ENCODE measurements at places on chromosomes 12 and 14. TPM values are rescaled to one million over a fixed set of nuclear protein-coding genes. Genes with fewer than 3 reads are reported as not detected.
A peak's percentile ranks its signal among the peaks of the same experiment; 100 is the strongest.

DNA sequence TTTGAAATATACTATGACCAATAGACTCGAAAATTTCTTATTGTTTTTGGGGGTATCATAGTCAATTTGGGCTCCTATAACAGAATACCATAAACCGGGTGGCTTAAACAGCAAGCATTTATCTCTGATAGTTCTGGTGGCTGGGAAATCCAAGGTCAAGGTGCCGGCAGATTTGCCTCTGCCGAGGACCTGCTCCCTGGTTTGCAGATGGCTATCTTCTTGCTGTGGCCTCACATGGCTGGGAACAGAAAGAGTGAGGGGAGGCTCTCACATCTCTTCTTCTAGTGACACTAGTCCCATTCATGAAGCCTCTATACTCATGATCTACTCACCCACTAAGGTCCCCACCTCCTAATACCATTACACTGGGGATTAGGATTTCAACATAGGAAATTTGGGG lies 70.7 kb downstream of the BORCS5 start:
- DNase-seq = no peak

DNA sequence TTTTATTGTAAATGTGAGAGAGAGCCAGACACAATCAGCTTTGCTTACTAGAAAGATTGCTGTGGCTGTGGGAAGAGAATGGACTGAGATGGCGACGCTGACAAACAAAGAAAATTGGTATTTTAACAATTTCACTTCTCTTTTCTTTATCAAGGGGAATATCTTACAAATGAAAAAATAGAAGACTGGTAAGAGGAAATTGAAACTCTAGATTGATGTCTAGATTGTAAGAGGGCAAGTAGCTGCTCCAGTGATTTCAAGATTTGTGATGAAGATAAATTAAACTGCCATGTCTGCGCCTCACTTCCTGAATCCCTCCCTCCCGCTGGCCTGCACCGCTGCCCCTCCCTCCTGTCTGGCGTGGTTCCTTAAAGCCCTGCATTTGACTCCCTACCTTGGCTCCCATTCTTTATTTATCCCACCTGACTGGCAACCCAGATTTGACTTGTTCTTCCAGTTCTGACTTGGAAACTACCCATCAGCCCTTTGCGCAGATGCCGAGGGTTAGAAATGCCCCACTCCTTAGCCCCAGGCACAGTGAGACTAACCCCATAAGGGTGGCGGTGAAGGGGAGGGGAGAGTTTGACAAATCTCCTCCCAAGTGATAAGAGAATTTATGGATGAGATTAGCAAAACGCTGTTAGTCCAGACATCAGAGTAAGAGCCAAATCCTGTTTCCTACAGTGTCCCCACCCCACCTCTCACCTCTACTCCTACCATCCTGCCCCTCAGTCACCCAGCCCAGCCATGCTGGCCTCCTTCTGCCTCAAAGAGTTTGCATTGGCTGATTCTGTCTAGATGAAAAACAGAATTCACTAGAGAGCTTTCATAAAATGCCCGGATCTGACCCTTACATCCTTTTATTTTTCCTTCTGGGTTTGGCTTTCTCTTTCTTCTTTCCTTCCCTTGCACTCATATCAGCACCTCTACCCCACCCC lies 125.3 kb upstream of the ATF7IP start:
- DNase-seq = no peak

DNA sequence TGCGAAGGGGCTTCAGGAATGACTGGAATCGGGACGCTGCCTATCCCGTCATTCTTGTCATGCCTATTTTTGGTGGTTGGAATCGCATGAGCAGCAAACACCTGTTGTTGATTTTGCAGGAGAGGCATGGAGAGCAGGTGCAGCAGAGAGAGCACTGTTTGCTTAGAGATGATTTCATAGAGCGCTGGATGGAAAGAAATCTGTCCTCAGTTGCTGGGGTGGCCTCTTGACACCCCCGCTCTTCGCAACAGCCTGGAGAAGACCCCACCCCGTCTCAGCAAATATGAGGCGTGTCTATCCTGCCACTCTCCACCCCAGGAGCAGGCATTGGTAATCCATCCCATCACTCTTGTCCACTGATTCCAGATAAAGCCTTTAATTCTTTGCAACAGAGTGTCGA lies 19.3 kb upstream of the NCOR2 start:
- no peak for DNase-seq

GRCh38 chr12:113180333-113180732 lies 4.9 kb downstream of the DDX54 start:
- no peak for DNase-seq

DNA sequence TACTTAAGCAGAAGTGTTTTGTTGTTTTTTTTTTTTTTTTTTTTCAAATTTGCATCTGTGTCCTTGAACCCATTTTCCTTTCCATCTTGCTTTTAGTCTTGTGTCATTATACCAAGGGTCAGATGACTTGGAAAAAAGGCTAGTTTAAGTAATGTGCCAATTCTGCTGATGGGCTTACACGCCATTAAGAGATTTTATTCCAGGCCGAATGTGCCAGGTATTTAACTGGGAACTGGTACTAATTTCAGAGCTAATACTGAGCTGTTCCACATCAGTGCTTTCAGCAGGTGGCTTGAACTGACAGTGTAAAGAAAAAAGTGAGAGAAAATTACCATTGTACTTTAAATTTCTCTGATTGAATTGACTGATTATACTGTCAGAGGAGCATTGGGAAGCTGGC lies 224.9 kb downstream of the NPAS3 start:
- DNase-seq = no peak

- DNase-seq = no peak
Observed at GRCh38 chr12:19304149-19304750, 135.0 kb upstream of the AEBP2 start.

- peak; percentile 55 for DNase-seq
Observed at GRCh38 chr14:69547701-69548348, 26.8 kb downstream of the CCDC177 start.

The IFI27 gene
- 9.0 TPM for total RNA-seq

The CD163 gene
- 1.6 TPM for total RNA-seq

Data from frontal cortex (tissue), 4 donors.